Brain microvascular endothelial cell (primary cell): ENCODE measurements at places on chromosomes 7 and 10.

DNA sequence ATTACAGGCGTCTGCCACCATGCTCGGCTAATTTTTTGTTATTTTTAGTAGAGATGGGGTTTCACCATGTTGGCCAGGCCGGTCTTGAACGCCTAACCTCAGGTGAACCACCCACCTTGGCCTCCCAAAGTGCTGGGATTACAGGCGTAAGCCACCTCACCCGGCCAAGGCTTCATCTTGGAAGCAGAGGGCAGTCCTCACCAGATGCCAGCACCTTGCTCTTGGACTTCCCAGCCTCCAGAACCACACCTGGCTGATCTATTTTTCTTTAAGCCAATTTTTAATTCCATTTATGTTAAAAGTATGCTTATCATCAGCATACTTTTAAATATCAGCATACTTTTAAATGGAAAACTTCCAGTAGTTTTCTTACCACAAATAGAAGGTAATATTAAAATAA lies 12.2 kb downstream of the ANXA7 start:
- DNase-seq, result no peak

- peak; percentile 1 for DNase-seq
Measured at GRCh38 chr10:67912331-67912946, 28.0 kb downstream of the SIRT1 start.

- no peak for DNase-seq
Measured at GRCh38 chr7:38142736-38143135, 35.3 kb upstream of the STARD3NL start.

GRCh38 chr7:106371629-106372028 lies 86.8 kb upstream of the NAMPT start:
- DNase-seq, result no peak

GRCh38 chr7:41869091-41869490 lies 166.2 kb upstream of the INHBA start:
- DNase-seq, result no peak

- peak; percentile 37 for DNase-seq
Measured at GRCh38 chr7:96426027-96426426, 104.1 kb upstream of the SLC25A13 start.

- DNase-seq, result no peak
Measured at GRCh38 chr7:108368466-108368865, 87.8 kb downstream of the NRCAM start.

DNA sequence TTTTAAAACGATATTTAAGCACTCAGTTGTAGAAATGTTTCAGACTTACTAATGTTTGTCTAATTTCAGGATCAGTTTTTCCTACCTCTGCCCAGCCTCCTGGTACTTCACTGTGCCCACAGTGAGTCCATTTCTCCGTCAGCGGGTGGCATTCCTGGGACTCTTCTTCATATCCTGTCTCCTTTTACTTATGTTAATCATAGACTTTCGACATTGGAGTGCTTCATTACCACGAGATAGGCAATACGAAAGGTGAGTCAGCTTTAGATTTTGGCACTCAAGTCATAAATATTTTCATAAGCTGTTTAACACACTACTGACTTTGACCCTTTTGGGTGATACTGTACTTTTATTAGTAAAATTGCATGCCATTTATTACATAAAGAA lies 2.1 kb downstream of the ENTPD7 start:
- peak; percentile 78 for DNase-seq

DNA sequence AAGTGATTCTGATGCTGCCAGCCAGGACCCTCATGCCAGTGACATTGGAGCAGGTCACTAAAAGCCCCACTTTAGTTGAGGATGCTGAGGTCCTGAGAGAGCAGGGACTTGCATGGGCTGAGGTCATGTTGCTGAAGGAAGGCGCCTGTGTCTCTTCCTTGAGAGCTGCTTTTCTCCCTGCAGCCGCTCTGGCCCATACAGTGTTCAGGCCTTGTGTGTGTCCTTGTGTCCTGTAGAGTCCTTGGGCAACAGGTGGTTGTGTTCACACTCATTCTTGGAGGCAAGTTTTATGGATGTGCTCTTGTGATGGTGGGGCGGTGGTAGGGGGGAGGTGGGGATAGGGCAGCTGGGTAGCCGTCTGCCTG lies 33.3 kb downstream of the TSPAN14 start:
- no peak for DNase-seq

- DNase-seq, result no peak
Measured at GRCh38 chr7:2681929-2682799, 5.8 kb upstream of the AMZ1 start.

GRCh38 chr7:37817996-37818720 lies 30.2 kb upstream of the NME8 start:
- no peak for DNase-seq

- DNase-seq, result no peak
Measured at GRCh38 chr7:87226495-87226894, 7.0 kb upstream of the TMEM243 start.

GRCh38 chr7:96670338-96671289 lies 39.0 kb downstream of the SEM1 start:
- DNase-seq, result no peak

GRCh38 chr10:8637640-8638039 lies 583.2 kb downstream of the GATA3 start:
- no peak for DNase-seq

DNA sequence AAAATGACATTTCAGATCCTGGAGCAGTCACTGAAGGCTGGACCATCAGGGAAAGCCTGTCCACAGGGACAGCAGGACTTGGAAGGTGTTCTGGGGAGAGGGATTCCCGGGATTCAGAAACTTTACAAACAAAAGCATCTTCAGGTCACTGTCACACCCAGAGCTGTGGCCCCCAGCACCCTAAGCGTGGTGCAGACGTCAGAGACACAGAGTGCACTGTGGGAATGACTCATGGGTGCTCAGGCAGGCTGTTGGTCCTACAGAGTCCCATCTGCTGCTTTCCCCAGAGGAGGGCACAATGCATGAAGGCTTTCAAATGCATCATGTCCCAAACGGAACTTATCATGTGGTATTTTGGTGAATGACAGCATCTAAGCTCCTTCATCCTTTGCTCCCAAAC lies 13.1 kb upstream of the LRMDA start:
- DNase-seq, result no peak

DNA sequence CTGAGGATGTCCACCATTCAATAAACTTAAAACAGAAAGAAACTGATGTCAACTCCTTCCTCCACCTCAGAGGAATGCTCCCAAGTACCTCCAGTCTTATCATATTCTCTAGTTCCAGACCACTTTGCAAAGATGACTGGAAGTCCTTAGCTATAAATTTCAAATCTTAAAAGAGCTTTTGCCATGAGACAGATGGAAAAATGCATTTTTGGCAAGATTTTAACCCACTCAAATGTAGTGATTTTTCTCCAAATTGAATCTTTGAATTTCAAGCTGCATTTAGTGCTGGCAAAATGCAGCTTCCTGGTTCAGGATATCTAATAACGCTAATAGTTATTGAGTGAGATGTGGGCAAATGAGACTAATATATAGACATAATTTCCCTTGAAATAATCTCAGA lies 33.2 kb downstream of the DGKI start:
- DNase-seq, result no peak

- DNase-seq, result no peak
Measured at GRCh38 chr7:35548291-35548690, 146.6 kb downstream of the HERPUD2 start.

DNA sequence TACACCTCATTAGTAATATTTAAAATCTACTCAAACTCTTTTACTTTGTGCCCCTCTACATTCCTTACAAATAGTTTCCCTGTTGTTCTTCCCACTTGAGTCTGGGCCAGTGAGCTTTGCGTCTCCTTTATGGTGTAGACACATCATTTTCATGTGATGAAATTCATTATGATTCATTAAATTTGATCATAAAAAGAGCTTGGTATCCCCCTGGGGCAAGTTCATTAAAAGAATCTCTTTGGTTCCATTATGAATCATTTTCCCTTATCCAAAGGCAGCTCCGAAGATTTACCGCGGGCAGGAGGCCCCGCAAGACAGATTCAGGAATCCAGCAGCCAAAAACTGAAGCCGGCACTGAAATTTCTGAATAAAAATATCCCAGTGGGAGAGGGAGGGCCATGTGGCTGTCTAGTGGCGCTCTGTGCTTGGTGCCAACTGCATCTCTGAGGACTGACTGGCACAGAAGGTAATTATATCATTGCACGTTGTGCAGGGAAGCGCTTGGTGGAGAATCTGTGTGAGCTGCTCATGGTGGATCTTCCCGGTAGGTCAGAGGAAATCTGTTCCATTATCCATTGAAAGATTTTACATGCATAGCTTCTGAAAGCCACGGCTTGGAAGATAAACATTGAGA lies 151.4 kb upstream of the PITRM1 start:
- no peak for DNase-seq

DNA sequence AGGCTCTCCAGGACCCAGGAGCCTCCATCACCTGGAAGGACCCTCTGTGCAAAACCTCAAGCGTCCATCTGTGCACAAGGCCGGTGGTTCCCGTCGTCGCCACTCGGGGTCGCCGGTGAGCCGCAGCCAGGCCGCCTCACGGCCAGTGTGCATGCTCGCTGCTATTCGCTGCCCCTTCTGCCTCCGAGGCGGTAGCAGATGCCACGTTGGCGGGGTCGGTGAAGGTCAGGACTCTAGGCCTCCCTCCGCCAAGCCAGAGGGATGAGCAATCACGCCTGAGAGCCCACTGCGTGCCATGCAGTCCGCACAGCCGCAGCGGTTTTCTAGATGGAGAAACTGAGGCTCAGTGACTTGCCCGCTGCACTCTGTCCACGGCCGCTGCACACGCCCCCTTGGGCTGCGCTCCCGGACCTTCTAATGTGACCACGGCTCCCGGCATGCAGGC lies 5.7 kb downstream of the UPK3B start:
- peak; percentile 36 for DNase-seq

DNA sequence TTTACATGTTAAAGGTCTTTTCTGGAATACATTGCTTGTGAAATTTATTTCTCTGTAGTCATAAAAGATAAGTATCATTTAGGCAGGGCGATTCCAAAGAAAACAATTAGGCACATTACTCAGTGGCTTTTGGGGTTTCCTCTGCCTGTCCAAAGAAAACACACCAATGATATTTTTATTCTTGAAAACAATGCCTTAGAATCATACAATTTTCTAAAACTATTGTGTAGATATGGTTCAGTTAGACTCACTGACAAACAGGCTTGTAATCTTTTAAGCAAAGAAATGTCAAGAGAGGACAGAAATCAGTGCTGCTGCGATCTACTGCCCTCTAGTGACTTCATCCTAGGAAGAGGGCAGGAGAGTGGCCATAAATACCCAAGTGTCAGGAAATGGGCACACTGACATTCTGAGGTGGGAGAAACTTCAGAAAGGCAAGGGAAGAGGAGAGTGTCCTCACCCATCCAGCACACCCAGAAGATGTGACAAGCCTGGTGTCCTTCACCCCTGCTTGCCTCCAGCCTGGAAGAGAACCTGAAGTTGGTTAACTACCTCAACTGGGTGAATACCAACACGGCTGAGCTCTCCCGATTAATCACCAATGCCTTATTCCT lies 120.5 kb downstream of the GALNT11 start:
- peak; percentile 70 for DNase-seq
